ENCODE measurements at places on chromosomes 1 and 21. TPM values are rescaled to one million over a fixed set of nuclear protein-coding genes. Genes with fewer than 3 reads are reported as not detected.

GRCh38 chr1:185039726-185040407 is 5.5 kb upstream of the RNF2 start:
- H3K4me3 ChIP-seq, result no peak overlapping the region
- peaks cover 11% of the 10 kb centered on the region for H3K4me1 ChIP-seq

GRCh38 chr1:25671929-25672328 is 55.3 kb downstream of the MAN1C1 start:
- H3K4me3 ChIP-seq, result no peak overlapping the region
- peak overlapping the region; percentile 80 for H3K27ac ChIP-seq

GRCh38 chr1:17777330-17777729 is 22.2 kb downstream of the ACTL8 start:
- peaks cover 9% of the 10 kb centered on the region for H3K27me3 ChIP-seq
- no peaks in the 10 kb centered on the region for H3K36me3 ChIP-seq
- H3K4me1 ChIP-seq, result no peaks in the 10 kb centered on the region

DNA sequence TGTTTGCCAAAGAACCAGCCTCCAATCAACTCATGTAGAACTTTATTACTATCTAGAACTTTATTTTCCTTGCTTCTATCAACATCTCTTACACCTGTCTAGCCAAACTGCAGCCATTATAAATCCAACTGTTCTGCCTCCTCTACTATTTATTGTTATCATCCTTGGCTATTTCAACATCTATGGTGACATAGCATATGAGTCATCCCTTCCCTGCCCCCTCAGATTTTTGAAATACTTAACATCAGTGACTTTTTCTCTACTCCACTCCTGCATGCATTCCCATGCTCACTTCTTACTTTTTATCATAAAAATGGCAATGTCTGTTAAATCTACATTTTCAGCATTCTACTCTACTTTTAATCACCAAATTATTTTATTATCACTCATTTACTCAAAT is 544.9 kb upstream of the NEGR1 start:
- no peaks in the 10 kb centered on the region for H3K36me3 ChIP-seq
- DNase-seq, result no peak
- no peak overlapping the region for H3K27ac ChIP-seq

DNA sequence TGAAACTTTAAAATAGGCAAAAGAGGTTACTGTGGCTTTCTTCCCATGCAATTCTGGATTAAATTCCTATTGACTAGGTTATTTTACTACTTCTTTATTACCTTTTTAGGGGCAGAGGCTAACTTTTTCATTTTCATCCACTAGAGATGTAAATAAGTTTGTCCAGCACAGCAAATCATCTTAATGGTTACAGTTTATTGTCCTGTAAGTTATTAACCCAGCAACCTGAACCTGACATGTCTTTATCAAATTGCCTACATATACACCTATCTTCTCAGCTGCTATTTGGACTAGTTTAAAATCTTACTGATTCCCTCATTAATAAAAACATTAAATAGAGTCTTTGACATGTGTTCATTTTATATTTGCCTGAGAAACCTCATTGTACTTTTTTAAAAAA is 6.9 kb upstream of the SCYL3 start:
- peaks cover 19% of the 10 kb centered on the region for H3K4me1 ChIP-seq
- H3K27me3 ChIP-seq, result peaks cover 39% of the 10 kb centered on the region
- no peak overlapping the region for H3K27ac ChIP-seq
- H3K36me3 ChIP-seq, result peaks cover 10% of the 10 kb centered on the region
- H3K4me3 ChIP-seq, result no peak overlapping the region

- peaks cover 4% of the 10 kb centered on the region for H3K36me3 ChIP-seq
- peaks cover 4% of the 10 kb centered on the region for H3K4me1 ChIP-seq
- peaks cover 5% of the 10 kb centered on the region for H3K27me3 ChIP-seq
- H3K27ac ChIP-seq, result no peak overlapping the region
Measured at GRCh38 chr1:93661829-93662474, 19.7 kb downstream of the BCAR3 start.

DNA sequence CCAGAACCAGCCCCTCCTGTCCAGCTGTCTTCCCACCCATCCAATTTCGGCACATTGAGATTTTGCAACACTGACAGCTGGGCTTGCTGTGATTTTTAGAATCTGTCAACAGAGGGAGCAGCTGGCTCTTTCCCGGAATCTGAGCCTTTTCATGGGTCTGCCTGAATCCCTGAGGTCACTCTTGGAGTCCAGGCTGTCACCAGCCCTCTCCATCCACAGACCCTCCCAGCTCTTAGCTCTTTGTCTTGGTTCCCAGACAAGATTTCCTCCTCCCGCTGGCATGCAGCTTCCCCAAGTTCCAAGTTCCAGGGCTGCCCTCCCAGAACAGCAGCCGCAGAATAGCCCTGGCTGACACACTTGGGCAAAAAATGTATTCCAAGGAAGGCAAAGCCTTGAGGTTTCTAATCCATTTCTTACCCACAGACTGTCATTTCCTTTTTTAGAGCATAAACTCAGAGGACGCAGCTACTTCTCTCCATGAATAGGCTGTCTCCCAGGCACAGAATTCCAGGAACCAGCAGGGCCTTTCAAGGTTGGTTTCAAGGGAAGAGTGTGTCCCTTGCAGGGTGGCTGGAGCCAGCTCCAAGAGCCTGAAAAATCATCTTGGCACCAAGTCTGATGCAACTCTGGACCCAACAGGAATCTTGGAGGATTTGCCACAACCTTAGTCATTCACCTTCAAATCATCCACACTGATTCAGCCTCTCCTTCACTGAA is 7.1 kb upstream of the TMEM61 start:
- H3K27ac ChIP-seq, result no peak overlapping the region
- H3K27me3 ChIP-seq, result peaks cover 64% of the 10 kb centered on the region
- DNase-seq, result no peak
- H3K4me1 ChIP-seq, result peaks cover 4% of the 10 kb centered on the region

The PDC gene
- not detected for total RNA-seq
